H7 (cell line): ENCODE measurements at places on chromosomes 16 and 17. TPM values are rescaled to one million over a fixed set of nuclear protein-coding genes. Genes with fewer than 3 reads are reported as not detected.

- no peak for DNase-seq
These were observed 9.8 kb downstream of the CA5A start for GRCh38 chr16:87926246-87927194.

- DNase-seq = no peak
These were observed 32.0 kb downstream of the SBK1 start for GRCh38 chr16:28324235-28324886.

GRCh38 chr16:27425961-27426360 lies 24.0 kb downstream of the IL21R start:
- DNase-seq = no peak

Gene ZFHX3
- total RNA-seq = 1.2 and 1.3 TPM in 2 replicates

Gene ACAP1
- total RNA-seq = 17.8 and 34.5 TPM in 2 replicates

GRCh38 chr16:8669481-8669880 lies 4.9 kb upstream of the ABAT start:
- no peak for DNase-seq

Gene TBC1D3H
- 0.55 and 1.3 TPM in 2 replicates for total RNA-seq

Gene PPP1R27
- total RNA-seq = not detected in 2 replicates

DNA sequence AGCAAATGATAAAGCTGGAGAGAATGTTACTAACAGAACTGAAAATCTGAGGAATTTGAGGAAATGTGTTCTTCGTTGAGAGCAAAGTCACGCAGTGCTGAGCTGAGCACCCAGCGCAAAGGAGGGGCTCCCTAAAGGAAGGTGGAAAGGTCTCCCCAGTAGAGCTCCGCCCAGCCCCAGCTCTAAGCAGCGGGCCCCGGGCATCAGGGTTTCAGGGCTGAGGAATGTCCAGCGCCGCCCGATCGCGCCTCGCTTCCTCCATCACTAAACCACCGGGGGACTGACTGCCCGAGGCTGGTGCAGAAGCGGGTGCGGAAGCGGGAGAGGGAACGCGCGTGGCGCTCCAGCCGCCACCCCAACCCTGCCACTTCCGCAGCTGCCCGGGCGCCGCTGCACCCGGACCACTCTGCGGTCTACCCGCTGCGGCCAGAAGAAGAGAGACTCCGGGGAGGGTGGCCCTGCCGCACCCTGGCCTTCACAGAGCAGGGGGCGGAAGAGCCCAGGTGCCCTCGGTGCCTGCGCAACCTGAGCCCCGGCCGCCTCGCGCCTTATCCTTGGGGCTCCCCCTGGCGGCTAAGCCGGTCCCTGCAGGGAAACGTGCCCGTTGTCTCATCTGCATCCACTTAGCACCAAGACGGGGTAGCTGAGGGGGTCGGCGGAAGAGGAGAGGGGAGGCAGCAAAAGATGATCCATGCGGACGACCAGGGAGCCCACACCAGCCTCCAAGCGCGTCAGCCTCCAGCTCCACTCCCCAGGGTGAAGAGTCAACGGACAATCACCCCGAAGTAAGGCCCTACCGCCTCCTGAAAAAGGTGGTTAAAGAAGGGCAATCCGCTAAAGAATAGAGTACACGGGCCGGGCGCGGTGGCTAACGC lies 12.4 kb upstream of the GUCY2D start:
- peak; percentile 96 for DNase-seq

DNA sequence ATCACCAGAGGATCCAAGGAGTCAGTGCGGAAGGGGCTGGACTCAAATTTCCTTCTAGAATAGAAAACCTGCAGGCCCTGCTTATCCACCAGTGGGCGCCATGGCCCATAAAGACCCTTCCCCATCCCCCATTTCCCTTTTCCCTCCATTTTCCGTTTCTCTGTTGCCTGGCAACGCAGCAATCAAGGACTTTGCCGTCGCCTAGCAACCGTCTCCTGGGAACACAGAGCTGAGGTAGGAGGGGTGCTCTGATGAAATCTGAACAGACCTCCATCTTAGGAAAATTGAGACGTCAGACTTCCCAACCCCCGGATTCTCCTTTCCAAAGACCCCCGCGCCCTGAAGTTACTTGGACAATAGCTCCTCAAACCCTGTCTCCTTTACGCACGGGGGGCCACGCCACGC lies 5.7 kb downstream of the DLG4 start:
- peak; percentile 92 for DNase-seq

DNA sequence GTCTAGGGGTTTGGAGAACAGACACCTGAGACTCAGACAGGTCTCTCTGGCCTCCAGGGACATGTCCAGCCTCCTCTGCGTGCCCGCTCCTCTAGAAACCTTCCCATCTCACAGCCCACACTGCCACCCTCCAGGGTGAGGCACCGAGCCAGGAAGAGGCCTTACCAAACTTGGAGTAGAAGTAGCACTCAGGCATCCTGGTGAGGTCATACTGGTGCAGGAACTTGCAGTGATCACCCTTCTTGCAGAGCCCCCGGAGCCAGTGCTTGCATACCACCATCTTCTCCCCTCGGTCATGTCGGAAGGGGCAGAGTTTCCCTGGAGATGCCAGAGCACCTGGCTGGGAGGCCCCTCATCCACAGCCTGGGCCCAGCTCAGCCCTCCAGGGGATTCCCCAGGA lies 4.2 kb downstream of the CPSF4L start:
- DNase-seq = peak; percentile 32

DNA sequence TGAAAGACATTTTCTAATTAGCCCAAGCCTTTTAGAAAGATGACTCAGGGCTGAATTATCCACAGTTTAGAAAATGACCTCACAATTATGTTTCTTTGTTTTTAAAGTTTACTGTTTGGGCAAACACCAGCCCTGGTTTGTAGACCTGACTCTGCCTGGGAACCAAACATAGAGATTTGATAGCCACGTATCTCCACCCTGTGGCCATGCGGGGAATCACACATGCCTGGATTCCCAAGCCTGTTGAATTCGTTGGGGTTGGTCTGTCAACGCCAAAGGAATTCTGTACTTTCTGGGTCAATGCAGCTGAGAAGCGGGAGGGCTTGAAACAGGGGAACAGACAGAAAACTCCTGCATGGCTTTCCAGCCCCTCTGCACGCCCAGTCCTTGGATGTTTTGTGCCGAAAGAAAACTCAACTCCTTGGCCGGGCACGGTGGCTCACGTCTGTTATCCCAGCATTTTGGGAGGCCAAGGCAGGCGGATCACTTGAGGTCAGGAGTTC lies 26.9 kb downstream of the CD300A start:
- peak; percentile 80 for DNase-seq

- DNase-seq = no peak
These were observed 921 bp upstream of the LCAT start for GRCh38 chr16:67944690-67945391.
